ENCODE measurements at places on chromosomes 3 and 15.

GRCh38 chr3:63296249-63296648 is 18.1 kb downstream of the SYNPR start:
- DNase-seq: no peak

- DNase-seq: no peak
Measured at GRCh38 chr3:72655723-72656122, 192.5 kb downstream of the SHQ1 start.

GRCh38 chr3:136714020-136714419 is 38.2 kb downstream of the STAG1 start:
- DNase-seq: no peak

- DNase-seq: no peak
Measured at GRCh38 chr15:61831505-61831921, 228.7 kb downstream of the VPS13C start.

GRCh38 chr3:78911394-78911793 is 856.4 kb downstream of the ROBO1 start:
- no peak for DNase-seq

DNA sequence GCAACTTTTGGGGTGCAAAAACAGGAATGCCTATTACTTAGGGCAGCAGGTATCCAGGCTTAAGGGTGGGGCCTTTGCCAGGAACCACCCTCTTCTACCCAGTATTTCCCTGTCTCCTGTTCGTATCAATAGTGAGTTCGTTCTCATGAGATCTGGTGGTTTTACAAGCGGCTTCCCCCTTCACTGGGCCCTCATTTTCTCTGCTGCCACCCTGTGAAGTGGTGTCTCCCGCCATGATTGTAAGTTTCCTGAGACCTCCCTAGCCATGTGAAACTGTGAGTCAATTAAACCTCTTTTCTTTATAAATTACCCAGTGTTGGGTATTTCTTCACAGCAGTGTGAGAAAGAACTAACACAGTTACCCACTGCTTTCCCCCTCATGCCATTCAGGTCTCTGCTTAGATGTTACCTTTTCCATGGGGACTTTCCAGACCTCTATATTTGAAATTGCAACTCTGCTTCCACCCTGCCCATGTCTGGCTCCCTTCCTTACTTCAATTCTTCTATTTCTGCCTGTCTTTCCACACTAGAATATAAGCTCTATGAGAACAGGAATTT is 23.9 kb upstream of the TRA2B start:
- DNase-seq: no peak
